ENCODE measurements at places on chromosomes 12 and 14.

DNA sequence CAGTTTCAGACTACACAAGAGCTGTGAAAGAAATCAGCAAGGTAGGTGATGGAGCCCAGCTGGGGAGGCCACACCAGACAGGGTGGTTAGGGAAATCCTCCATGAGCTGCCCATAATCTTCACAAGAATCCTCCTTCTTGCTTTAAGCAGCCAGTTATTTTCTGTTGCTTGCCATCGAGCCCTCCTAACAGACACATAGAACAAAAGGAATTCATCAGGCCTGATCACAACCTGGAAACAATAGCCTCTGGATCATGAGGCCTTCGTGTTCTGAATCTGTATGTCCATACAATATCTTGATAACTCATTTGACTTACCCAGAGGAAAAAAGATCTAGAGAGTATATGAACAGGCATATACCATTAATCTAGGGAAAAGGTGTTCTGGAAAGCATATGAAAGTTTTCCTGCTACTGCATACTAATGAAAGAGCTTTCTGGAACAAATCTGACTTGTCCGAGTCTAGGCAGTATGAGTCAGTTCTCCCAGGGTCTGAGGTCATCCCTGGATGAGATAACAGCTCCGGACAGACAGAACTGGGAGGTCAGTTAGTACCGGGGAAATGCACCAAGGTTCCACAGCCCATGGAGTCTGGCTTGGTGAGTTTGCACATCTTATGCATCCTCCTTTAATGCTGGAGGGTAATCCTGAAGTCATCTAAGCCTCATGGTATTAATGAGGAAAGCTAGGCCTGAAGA lies 52.8 kb upstream of the ELK3 start:
- DNase-seq = no peak

- DNase-seq = no peak
Observed at GRCh38 chr12:52533686-52534470, 13.7 kb upstream of the KRT5 start.

DNA sequence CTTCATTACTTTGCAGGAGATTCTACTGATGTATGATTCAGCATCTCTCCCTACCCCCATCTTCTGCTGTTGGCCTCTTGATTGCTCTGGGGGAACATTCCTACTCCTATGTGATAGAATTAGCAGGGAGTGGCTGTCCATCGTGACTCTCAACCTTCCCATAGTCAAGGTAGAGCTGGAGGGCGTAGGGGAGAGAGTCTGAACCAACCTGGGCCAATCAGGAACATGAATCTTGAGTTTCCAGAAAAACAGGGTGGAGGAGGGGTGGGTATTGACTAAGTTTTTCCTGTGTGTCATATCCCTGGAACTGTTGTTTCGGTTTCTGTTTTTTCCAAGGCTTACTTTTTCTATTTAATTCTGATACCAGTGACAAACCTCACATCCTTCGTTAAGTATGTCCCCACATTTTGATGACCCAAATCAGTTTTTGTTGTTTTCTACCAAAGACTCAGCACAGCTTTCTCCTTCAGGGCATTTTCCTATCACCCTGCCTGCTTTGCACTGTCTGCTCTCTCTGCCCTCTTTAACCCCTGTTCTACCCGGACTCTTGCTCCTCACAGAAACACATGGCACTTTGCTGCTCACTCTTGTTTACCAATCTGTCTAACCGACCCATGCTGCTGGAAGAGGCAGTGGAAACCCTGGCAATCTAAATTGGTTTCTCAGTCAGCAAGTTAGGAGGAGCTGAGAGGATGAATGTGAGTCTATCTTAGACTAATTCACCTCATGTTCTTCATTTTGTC lies 1428.3 kb downstream of the AACS start:
- DNase-seq = no peak

- DNase-seq = no peak
Observed at GRCh38 chr12:106527356-106527755, 55.4 kb upstream of the RFX4 start.

DNA sequence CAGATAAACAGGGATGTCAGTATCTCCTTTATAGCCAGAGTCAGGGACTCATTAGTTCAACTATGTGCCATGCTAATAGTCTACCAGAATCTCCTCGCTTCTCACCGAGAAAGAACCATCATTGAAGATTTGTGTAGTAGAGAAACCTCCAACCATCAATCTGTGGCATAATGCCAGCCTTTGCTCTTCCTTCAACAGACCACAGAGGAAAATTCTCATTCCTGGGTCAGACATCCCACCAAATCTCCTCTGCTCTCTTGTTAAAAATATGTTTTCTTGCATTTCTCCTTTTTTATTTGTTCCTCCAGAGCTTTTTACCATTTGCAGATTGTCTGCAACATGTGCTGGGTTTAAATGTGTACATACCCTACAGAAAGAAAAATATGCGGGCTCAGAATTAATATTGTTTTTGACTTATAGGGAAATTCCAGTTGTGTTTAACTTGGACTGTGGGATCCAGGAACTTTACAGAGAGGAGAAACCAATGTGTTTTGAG lies 64.9 kb downstream of the LLPH start:
- DNase-seq = no peak

DNA sequence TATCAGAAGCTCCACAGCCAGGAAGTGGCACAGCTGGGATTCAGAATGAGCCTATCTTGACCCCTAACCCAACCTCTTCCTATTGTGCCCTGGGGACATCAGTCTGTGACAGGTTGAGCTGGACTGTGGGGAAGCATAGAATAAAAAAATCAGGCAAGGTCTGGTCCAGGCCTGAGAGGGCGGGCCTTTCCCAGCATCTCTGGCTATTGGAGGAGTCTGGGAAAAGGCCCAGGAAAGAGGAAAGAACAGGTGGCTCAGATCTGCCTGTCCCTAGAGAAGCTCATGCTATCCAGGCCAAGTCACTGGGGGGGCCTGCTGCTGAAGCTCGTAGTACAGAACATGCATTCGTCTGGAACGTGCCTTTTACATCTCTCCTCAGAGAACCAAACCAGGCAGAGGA lies 100.5 kb downstream of the PPM1H start:
- DNase-seq = no peak

DNA sequence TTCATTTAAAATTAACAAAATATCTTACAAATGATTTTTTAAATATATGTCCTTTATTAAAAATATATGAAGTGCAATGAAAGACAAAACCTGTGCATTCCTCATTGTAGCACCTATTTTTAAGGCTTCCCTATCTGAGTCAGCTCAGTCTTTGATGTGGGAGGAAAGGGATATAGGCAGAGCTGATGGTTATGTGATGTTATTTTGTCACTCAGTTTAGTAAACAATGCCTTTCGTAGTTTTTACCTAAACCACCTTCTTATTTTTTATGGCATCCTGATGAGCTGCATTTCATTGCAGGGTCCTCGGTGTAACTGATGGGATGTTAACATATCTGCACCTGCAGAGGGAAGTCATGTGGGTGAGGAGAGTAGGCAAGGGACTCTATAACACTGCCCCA lies 58.9 kb upstream of the FRMD6 start:
- DNase-seq = no peak

- DNase-seq = no peak
Observed at GRCh38 chr14:95300697-95301526, 18.8 kb downstream of the CLMN start.

- DNase-seq = peak; percentile 29
Observed at GRCh38 chr12:124745891-124746570, 117.6 kb downstream of the SCARB1 start.

DNA sequence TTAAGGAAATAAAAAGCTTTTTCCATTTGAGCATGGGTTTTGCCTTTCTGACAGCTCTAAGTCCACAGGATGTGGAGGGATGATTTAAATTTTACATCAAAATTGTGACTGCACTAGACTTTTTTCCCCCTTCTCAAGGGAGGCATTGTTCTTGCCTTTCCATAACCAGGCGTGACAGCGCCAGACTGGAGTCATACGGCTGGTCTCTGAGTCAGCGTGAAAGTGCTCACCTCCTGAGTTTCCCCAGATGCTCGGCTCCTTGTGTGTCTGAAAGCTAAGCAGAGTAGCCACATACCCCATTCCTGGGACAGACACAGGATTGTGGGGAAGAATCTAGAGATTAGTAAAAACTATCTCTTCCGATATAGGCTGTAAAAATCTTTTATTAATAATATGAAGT lies 43.1 kb downstream of the SOX5 start:
- no peak for DNase-seq

DNA sequence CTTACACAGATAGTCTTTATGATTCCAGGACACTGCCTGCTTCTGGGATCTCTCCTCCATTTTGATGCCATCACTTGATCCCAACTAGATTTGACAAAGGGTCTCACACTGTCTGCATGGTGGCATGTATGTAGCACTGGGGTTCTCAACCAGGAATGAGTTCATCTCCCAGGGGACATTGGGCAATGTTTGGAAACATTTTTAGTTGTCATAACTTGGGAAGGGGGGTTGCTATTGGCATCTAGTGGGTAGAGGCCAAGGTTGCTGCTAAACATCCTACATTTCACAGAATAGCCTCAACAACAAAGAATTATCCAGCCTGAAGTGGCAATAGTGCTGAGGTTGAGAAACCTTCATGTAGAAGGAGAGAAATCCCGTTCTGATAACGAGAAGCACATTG lies 376.2 kb downstream of the DPF3 start:
- no peak for DNase-seq

- DNase-seq = no peak
Observed at GRCh38 chr12:31507966-31508365, 83.0 kb downstream of the DENND5B start.

DNA sequence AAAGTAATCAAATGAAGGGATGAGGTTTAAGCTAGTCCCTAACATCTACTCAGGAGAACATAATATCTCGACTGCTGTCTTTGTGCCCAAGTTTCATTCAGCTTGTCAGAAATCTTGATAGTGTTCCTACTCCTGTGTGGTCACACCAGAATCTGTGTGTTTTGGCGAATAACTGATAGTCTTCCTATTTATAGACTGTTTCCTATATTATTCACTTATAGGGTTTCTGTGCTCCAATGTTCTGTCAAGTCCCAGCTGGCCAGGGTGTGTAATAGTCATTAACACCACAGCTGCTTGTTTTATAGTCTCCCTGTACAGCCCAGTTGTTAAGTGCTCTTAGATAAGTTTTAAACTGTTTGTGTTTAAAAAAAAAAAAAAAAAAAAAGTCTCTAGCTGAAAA lies 45.9 kb downstream of the GPR135 start:
- no peak for DNase-seq

- DNase-seq = peak; percentile 79
Observed at GRCh38 chr14:102568115-102568614, 24.3 kb upstream of the RCOR1 start.

- no peak for DNase-seq
Observed at GRCh38 chr12:77782034-77782433, 48.7 kb upstream of the NAV3 start.

DNA sequence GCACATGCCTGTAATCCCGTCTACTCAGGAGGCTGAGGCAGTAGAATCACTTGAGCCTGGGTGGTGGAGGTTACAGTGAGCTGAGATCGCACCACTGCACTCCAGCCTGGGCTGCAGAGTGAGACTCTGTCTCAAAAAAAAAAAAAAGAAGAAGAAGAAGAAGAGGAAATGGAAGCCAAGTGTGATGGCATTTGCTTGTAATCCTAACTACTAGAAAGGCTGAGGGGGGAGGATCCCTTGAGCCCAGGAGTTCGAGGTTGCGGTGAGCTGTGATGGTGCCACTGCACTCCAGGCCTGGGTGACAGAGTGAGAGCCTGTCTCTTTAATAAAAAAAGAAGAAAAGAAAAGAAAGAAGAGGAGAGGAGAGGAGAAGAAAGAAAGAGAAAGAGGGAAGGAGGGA lies 52.1 kb downstream of the LGMN start:
- DNase-seq = no peak

DNA sequence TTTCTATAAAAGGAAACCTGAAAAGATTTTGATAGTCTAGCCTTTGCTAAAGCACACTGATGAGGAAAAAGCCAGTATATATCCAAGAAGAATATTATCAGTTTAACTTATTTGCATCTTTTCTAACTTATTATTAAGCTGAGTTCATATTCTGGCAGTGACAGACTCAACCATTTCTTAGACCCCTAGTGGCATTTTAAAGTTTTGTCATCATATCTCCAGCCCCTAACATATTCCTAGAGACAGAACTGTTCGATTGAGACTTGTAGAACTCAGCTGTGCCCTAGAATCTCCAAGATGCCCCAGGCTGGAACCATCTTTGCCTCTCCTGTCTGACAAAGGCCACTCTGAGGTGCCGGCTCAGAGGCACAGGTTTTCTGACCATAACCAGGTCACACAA lies 365.6 kb downstream of the NELL2 start:
- DNase-seq = no peak

GRCh38 chr14:104576232-104576969 lies 3.2 kb upstream of the C14orf180 start:
- no peak for DNase-seq

GRCh38 chr14:89466944-89467343 lies 49.9 kb upstream of the FOXN3 start:
- no peak for DNase-seq

DNA sequence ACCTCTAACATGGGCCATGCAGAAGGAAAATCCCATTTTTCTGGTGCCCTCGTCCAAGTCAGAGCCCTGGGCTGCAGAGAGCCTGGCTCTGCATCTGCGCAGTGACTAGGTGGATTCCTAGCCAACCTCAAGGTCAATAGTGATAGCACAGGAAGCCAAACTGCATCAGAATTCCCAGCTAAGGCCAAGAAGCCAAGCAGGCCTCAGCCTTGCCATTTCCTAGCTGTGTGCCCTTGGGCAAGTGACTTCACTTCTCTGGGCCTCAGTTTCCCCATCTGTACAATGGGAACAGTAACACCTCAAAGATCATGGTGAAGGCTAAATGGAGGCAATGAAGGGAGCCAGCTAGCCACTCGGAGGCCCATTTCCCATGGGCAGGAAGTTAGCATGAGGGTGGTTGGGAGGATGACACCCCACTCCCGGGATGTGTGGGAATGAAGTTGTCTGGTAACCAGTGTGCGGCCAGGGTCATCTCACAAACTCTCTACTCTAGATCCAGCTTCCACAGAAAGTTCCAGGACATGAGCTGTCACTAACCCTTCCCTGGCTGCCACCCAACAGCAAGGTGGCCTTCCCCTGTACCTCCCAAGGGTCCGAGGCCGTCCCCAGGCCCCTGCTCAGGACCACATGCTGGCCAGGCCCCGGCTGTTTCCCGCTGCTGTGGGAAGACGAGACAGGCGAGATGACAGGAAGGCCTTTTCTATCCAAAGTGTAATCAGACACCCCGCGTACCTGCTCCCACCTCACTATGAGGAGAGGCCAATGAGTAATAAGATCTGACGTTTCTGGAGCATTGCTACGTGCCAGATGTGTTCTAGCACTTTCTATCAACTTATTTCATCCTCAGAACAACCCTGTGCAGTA lies 125.7 kb downstream of the SCARB1 start:
- DNase-seq = no peak

DNA sequence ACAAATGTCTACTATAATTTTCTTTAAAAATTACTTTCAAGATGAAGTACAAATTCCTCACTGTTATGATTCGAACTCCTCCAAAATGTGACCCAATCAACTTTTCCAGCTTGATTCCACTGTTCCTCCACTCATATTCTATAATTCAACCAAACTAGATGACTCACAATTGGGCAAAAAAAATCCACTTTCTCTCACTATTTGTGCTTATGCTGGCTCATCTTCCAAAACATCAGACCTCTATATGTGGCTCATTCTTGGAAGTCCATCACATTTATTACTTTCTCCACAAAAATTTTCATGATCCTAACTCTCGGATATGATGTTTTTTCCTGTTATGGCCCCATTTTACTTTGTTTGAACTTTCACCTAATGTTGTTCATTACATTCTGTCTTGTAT lies 26.9 kb upstream of the RXYLT1 start:
- DNase-seq = no peak

GRCh38 chr14:94472842-94473241 lies 3.2 kb downstream of the SERPINA9 start:
- no peak for DNase-seq

- no peak for DNase-seq
Observed at GRCh38 chr12:110270125-110270962, 10.7 kb upstream of the ATP2A2 start.

GRCh38 chr12:124740691-124741137 lies 123.0 kb downstream of the SCARB1 start:
- peak; percentile 21 for DNase-seq
